ENCODE measurements at places on chromosomes 12 and 14.

- no peak for DNase-seq
Observed at GRCh38 chr12:43826681-43827080, 9.2 kb upstream of the TMEM117 start.

GRCh38 chr14:32720927-32721326 lies 217.8 kb upstream of the NPAS3 start:
- DNase-seq = no peak

DNA sequence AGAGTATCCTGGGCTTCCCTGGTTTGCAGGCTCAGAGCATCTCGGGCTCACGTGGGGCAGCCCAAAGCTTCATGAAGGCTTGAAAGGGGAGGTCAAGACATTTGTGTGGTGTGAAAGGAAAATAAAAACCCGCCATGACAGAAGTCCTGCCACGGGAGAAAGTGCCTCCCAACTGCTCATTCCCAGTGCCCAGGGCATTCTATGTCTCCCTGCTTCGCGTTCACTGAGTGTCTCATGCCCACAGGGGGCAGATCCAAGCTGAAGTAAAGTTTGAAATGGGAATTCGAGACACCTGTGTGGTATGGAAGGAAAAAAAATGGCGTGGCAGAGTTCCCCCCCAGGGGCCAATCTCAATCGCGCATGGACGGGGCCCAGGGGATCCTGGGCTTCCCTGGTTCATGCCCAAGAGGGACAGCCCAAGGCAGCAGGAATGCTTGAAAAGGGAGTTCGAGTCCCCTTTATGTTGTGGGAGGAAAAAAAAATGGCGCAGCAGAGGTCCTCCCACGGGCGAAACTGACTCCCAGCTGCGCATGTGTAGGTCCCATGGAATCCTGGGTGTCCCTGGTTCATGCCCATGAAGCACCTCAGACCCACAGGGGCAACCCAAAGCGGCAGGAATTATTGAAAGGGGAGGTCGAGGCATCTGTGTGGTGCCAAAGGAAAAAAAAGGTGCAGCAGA lies 576.7 kb downstream of the ALG10 start:
- DNase-seq = no peak

GRCh38 chr12:92786045-92786444 lies 83.3 kb downstream of the PLEKHG7 start:
- peak; percentile 62 for DNase-seq

DNA sequence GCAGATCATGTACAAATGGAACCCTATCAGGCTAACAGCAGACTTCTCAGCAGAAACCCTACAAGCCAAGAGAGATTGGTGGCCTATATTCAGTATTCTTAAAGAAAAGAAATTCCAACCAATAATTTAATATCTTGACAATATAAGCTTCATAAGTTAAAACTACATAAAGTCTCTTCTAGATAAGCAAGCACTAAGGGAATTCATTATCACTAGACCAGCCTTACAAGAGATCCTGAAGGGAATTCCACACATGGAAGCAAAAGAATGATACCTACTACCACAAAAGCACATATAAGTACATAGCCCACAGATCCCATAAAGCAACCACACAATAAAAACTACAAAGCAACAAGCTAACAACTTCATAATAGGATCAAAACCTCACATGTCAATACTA lies 60.4 kb upstream of the SCAF11 start:
- no peak for DNase-seq

GRCh38 chr14:29521526-29522137 lies 406.0 kb downstream of the PRKD1 start:
- DNase-seq = no peak

- DNase-seq = no peak
Observed at GRCh38 chr12:56590237-56590830, 39.8 kb downstream of the BAZ2A start.

Measured in inflammatory macrophage (primary cell).